ENCODE measurements at places on chromosomes 4 and X. TPM values are rescaled to one million over a fixed set of nuclear protein-coding genes. Genes with fewer than 3 reads are reported as not detected.

- no peak for DNase-seq
These were observed 75.7 kb downstream of the NPFFR2 start for GRCh38 chr4:72107456-72107855.

GRCh38 chrX:47226071-47226470 lies 6.7 kb upstream of the USP11 start:
- DNase-seq, result no peak

- DNase-seq, result no peak
These were observed 102.8 kb downstream of the GPR50 start for GRCh38 chrX:151279161-151279560.

- no peak for DNase-seq
These were observed 113.6 kb downstream of the SOX3 start for GRCh38 chrX:140391313-140391712.

DNA sequence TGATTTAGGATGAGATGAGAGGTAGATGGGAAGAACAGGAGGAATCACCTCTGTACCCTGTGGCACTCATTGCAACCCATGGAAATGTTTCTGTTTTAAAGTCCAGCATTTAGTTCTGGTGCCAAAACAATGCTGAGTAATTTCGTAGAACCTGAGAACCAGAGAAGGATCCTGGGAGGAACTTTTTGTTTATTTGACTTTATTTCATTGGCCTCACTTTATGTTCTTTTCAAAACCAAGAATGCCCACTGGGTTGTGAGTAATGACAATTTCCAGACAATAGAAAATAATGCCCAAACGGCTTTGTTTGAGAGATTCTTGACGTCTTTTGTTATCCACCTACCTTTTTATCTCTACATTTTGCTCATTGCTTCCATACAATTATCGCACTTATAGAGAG lies 111.3 kb downstream of the SHROOM3 start:
- no peak for DNase-seq

DNA sequence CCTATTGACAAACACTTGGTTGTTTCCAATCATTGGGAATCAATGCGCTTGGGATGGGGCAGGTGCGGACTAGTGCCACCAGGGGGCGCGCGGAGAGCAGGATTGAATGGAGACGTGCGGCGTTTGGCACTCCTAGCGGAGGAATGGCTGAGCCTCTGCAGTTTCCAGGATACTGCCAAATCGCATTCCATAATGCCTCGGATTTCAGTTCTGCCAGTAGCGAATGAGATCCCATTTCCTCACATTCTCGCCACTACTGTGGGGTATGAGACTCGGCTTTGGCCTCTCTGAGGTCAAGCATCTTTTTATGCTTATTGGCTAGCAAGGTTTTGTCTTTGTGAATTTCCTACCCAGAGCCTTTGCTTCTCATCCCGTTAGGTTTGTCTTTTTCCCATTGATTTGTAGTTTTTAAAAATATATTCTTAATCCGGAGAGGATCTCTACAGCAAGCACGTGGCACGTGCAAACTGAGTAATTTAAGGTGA lies 28.7 kb downstream of the CLDN34 start:
- peak; percentile 66 for DNase-seq

DNA sequence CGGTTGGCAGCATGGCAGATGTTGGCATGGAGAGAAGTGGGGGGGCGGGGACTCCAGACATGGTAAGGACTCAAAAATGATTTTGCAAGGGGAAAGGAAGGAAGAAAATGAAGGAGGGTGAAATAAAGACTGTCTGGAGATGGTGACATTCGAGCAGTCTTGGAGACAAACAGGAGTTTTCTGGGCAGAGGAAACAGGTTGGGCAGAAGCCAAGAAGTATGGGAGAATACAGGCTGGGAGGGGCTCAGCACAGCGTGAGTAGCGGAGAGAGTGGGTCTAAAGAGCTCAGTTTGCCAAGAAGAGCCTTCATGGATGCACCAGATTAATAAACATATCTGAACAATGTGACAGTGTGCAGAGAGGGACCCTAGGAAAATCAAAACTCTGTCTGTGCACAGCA lies 13.3 kb upstream of the CRMP1 start:
- no peak for DNase-seq

GRCh38 chrX:38151441-38151840 lies 69.2 kb downstream of the SRPX start:
- no peak for DNase-seq

The CLDN34 gene
- not detected for total RNA-seq

The GPR82 gene
- not detected for total RNA-seq

The ADAM29 gene
- not detected for total RNA-seq

The SHROOM3 gene
- total RNA-seq, result 0.58 TPM

Data from NCI-H460 (cell line).